Progenitor cell of endocrine pancreas (in vitro differentiated cells): ENCODE measurements at places on chromosomes 16 and 17. TPM values are rescaled to one million over a fixed set of nuclear protein-coding genes. Genes with fewer than 3 reads are reported as not detected.

Gene KRTAP2-3
- total RNA-seq: not detected in 2 replicates

Gene GGT6
- not detected in 2 replicates for total RNA-seq

Gene ALDH3A1
- total RNA-seq: 0.75 and 1.0 TPM in 2 replicates

Gene RTN4RL1
- 11.1 and 12.4 TPM in 2 replicates for total RNA-seq

Gene KRTAP1-3
- not detected in 2 replicates for total RNA-seq

Gene SLC13A2
- 0.29 and 0.31 TPM in 2 replicates for total RNA-seq

Gene KCNJ2
- 2.6 and 3.1 TPM in 2 replicates for total RNA-seq

Gene SLC7A5
- 42.2 and 51.5 TPM in 2 replicates for total RNA-seq

DNA sequence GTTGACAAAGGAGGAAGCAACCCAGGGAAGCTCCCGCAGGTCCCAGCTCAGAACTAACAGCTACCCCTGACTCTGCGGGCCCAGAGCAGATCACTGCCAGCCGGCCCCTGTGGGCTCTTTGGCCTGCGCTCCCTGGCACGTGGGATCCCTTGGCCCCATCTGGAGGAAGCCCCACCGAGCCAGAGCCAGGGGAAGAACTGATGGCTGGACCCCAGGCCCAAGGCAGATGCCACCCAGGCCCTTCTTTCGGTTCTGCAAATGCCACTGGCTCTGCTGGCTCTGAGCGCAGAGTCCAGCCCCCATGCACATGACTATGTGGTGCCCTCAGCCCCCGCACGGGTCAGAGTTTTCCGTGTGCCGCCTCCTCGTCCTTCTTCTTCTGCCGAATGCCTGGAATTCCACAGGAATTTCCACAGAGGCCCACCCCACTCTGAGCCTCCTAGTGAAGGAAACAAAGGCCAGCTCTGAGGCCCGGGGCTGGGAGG is 35.8 kb upstream of the SNN start:
- no peak for DNase-seq
- no peaks in the 10 kb centered on the region for H3K36me3 ChIP-seq
- H3K27me3 ChIP-seq: peaks cover 3% of the 10 kb centered on the region
- H3K4me3 ChIP-seq: no peak overlapping the region

- no peak for DNase-seq
- H3K4me3 ChIP-seq: no peak overlapping the region
- H3K4me1 ChIP-seq: peaks cover 13% of the 10 kb centered on the region
- no peaks in the 10 kb centered on the region for H3K27me3 ChIP-seq
Measured at GRCh38 chr16:4322121-4323052, 6.5 kb downstream of the GLIS2 start.

DNA sequence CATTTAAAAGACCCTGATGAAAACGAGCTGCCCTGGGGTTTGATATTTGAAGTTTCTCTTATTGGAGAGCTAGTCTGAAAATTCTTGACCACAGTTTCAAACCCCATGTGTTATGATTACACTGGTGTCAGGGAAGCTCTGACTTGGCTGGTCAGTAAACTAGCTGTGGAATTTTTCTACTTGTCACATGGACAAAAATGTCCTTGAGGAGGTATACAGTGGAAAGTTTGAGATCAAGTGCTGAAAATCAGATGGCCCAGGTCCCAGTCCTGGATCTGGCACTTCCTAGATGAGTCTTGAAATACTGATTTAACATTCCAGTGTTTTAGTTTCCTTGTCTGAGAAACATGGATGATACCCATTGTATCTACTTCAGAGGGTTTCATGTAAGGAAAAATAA is 30.7 kb upstream of the SOX9 start:
- H3K4me1 ChIP-seq: peaks cover 28% of the 10 kb centered on the region
- H3K27me3 ChIP-seq: no peaks in the 10 kb centered on the region
- no peak overlapping the region for H3K27ac ChIP-seq
- peaks cover 11% of the 10 kb centered on the region for H3K36me3 ChIP-seq

- no peak overlapping the region for H3K4me3 ChIP-seq
- no peak overlapping the region for H3K27ac ChIP-seq
- H3K27me3 ChIP-seq: peaks cover 11% of the 10 kb centered on the region
- no peaks in the 10 kb centered on the region for H3K36me3 ChIP-seq
- peaks cover 5% of the 10 kb centered on the region for H3K4me1 ChIP-seq
Measured at GRCh38 chr17:45403906-45404490, 28.7 kb downstream of the ARHGAP27 start.

DNA sequence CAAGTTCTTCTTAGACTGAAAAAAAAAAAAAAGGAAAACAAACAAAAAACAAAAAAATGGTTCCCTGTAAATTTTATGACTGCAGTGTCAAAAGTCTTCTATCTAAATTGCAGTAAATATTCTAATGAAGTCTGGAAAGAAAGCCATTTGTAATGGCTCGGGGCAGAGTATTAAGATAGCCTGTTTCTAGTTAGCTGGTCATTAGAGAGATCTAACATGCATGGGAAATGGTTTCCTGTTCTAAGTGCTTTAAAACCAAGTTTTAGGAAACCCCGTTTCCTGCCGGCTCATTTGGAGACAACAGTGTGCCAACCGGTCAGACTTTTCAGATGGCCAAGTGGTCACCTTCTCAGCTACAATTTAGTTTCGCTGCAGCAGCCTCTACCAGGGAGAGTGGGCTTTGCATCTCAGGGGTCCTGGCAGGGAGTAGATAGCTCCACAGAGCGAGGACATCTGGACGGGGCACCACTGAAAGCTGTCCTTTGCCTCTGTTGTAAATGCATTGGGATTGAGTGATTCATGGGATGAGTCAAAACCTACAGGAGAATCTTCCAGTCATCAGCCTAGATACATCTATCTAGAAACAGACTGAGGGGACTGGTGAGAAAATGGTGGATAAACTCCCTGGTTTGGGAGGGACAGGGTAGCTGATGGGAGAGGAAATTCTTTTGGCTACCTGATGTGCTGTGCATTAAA is 473.2 kb upstream of the SALL1 start:
- DNase-seq: no peak
- H3K4me1 ChIP-seq: peaks cover 6% of the 10 kb centered on the region
- no peak overlapping the region for H3K4me3 ChIP-seq
- H3K27ac ChIP-seq: no peak overlapping the region
- H3K36me3 ChIP-seq: no peaks in the 10 kb centered on the region
